ENCODE measurements at places on chromosomes 4 and X.

DNA sequence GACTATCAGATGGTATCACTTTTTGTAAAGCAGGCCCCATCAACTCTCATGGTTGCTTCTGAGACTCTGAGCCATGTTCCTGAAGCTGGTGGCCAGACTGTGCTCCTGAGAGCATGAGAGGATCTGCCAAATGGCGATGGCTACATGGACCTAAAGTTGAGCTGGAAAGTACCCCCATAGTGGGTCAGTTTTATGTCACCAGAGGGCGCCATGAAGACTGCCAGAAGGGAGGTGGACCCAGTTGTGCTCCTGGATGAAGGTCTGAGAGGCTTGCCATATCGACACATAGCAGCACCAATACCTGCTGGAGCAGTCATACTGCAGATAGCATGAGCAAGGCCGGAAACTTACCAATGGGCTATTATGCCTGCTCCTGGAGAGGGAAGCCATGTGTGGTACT is 105.7 kb downstream of the SLITRK2 start:
- no peak for DNase-seq

DNA sequence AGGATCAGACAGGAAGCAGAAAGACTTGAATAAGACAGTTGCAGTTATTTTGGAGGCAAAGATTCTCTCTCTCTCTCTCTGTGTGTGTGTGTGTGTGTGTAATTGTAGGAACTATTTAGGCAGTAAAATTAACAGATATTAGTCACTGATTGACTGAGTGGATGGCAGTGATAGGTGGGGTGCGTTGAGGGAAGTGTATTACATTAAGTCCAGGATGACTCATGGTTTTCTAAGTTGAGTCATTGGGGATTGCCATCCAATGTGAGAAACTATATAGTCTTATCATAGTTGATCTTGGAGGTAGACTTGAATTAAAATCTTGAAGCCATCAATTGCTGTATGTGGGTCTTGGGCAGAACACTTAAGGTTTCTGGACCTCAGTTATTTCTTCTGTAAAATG is 75.4 kb downstream of the AR start:
- no peak for DNase-seq

DNA sequence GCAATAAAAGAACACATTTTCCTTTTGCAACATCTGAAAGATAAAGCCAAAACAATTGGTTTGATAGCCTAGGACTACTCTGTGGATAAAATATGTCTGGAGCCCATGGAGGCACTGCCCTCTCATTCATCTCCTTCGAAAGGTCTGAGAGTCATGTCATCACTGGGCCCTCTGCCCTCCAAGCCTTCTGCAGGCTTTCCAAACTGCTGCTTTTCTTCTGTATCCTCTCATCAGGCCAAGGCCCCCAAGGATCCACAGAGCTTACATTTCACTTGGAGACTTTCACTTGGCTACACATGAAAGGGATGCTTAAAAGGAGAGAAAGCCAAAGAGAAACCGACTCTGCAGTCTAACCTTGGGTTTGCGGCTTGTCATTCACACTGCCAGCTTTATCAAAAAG is 109.9 kb downstream of the SH3RF1 start:
- DNase-seq: no peak

- no peak for DNase-seq
Measured at GRCh38 chr4:3386526-3386925, 55.2 kb upstream of the HGFAC start.

- no peak for DNase-seq
Measured at GRCh38 chr4:98919996-98920395, 8.9 kb downstream of the EIF4E start.

- DNase-seq: no peak
Measured at GRCh38 chr4:151690876-151691275, 69.9 kb downstream of the GATB start.

DNA sequence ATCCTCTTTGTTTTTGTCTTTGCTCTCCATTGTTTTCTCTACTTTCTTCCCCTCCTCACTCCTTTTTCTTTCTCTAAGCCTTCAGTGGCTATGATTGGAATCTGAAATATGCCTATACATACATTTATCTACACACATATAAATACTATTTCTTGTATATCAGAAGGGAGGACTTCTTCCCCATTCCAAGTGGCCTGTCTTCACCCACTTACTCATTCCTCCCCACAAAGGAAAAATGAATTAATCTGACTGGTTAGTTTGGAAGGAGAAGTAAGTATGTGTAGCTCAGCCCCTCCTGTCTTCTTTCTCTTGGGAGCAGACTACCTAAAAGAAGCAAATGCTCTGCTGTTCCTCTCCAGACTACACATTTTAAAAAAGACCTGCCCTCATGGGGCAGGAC is 17.7 kb downstream of the GUCY2F start:
- no peak for DNase-seq

DNA sequence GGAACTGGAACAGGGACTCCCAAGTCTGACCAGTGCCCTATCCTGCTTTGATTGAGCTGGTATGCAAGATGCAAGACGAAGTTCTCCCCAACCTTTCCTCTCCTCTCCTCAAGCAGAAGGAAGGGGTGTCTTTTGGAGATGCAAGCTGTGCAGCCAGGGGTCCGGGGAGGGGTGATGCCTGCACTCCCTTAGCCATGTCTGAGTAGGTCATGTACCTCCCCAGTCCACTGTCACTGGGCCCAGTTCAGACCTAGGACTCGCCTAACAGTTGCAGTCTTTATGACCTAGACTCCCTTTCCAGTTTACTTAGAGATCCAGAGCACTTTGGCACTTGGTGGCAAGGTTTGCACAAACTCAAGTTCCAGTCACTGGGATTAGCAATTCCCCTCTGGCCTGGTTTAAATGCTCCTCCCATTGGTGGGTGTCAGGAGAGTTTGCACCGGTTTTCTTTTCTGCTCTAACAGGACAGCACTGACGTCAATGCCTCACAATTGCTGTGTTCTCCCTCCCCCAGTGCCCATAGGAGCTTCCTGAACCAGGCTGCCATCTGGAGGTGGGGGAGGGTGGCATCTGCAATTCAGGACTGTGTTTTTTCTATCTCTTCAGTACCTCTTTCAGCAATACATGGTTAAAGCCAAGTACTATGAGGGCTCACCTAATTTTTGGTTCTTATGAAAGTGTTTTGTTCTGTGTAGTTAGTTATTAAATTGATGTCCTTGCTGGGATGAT is 782.2 kb downstream of the ARAP2 start:
- DNase-seq: no peak

- no peak for DNase-seq
Measured at GRCh38 chr4:104795264-104795939, 300.7 kb upstream of the CXXC4 start.

- no peak for DNase-seq
Measured at GRCh38 chr4:144154044-144154443, 13.5 kb upstream of the GYPA start.

DNA sequence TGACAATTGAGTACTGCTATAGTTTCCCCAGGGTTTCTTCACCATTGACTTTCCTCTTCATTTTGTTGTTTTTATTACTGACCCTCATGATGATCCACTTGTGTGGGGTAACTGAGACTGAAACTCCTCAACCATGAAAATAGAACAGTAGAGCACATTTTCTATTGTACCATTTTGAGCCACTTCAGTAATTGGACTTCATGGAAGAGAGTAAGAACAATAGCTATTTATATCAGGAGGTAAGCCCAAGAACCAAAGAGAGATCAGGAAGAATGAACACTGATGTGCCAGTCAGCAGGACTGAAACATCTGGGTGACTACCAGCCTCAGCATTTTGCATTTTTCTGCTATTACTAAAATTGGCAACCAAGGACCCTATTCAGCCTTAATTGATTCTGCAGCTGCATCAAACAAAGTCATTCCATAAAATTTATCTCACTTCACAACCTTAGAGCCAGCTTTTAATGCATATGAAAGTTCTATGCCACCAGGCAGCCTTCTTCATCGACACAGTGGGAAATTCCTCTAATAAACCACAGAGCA is 151.4 kb downstream of the BANK1 start:
- DNase-seq: no peak

DNA sequence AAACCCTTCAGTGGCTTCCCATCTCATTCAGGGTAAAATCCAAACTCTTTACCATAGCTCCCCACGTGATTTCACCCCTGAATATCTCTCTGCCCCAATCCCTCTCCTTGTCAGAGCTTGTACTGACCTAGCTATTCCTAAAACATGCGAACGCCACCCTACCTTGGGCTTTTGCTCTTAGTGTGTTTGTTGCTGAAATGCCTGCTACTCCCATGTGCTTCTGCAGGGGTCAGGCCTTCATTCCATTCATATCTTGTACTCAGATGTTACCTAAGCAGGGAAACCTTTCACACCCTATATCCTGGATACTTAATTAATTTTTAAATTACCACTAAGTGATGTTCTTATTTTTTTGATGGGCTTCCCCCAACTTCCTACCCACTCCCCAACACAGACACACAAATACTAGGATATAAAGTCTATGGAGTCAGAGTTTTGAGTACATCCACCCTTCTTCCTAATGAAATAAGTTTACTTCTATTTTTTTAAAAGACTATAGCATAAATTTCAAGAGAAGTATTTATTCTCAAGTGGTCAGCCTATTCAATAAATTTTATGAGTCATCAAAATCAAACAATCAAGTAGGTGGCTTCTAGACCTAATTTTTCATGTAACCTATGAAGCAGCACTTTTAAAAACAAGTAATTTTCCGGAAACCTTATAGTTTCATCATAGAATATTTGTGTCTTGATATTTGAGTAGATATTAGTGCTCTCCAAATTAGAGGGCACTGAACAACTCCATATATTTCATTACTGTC is 189.4 kb downstream of the RAPGEF2 start:
- no peak for DNase-seq

DNA sequence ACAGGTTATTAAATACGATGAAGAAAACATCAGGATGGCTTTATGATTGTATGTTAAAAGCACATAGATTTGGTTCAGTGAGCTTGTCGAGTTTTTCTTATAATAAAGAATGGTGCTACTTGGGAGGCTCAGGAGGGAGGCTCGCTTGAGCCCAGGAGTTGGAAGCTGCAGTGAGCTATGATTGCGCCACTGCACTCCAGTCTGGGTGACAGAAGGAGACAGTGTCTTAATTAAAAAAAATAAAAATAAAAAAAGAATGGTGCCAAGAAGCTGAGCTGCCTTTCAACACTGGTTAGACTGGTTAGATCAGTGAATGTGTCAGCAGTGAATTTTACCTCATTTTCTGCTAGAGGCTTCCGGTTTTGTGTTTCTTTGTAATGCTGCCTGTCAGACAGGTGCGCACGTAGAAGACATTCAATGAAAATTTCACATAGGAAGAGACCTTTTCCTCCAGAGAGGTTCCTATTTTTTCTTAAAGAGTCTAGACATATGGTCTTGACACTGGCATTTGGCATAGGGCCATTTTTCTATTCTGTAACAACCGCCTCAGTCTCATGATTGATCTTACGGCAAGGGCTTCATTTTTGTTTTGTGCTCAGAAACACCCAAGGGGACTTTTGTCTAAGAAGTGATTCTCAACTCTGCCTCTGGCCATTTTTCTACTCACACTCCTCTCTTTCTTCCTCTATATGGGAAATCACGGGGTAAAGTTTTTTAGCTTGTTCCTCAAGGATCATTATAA is 15.0 kb upstream of the ARSF start:
- DNase-seq: no peak

DNA sequence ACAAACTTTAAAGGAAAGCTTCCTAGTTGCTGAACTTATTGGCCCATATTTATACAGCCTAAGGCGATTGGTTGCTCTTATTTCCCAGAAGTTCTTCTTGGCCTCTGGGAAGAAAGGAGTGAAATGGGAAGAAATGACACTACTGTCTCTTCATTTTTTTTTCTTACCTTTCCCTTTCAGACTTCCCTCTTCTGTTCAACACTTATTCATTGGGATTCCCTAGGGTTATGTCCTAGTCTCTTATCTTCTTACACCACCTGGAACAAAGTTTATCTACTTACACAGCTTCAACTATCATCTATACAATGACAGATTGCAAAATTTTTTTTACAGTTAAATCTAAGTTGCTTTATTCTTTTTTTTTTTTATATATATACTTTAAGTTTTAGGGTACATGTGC is 68.0 kb downstream of the SNX12 start:
- DNase-seq: no peak

- DNase-seq: no peak
Measured at GRCh38 chr4:822361-823175, 3.4 kb downstream of the CPLX1 start.

DNA sequence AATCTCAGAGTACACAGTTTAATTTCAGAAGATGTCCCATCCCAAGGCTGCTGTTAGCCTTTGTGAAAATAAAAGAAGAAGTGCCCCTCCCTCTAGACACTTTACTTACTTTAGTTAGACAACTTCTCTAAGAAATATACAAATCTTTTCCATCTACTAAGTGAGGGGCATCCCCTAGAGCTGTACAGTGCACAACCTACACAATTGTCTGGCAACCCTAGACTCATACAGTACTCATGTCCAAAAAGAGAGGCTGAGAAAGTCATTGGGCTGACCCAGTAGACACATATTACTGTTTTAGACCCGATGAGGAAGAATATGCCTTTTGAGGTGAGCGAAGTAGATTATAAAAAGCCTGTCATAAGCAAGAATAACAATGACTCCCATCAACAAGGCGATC is 297.6 kb downstream of the IDS start:
- DNase-seq: no peak

- DNase-seq: no peak
Measured at GRCh38 chr4:2324891-2325290, 63.0 kb upstream of the MXD4 start.

- DNase-seq: no peak
Measured at GRCh38 chr4:184598753-184599491, 50.3 kb downstream of the CASP3 start.

DNA sequence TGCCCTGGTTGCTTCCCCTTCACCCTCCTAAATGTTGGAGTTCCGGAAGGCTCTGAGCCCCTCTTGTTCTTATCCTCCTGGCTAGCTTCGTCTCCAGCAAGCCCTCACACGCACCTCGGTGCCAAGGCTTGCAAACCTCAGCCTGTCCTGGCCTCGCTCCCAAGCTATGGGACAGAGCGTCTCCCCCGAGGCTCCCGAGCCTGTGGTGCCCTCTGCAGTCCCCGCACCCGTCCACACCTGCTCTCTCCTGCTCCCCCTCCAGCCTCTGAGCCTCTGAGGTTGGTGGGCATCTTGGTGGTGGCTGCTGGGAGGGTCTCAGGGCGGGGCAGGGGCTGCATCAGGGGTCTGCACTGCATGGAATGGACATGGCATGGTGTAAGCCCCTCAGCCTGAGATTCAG is 63.2 kb downstream of the TRMT44 start:
- DNase-seq: no peak

DNA sequence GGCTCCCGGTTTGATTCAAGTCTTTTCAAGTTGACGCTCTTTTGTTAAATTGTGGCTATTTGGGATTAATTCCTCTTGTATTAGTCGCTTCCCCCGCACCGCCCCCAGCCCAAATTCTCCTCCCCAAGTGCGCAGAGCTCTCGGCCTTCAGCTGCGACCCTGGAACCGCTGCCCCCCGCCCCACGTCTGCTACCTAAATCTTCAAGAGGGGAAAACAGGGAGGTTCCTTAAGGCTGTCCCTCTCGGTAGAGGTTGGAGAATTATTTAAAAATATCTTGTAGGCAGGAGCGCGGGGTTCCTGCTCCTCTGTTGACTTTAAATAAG is 860 bp upstream of the RPS6KA3 start:
- DNase-seq: no peak

DNA sequence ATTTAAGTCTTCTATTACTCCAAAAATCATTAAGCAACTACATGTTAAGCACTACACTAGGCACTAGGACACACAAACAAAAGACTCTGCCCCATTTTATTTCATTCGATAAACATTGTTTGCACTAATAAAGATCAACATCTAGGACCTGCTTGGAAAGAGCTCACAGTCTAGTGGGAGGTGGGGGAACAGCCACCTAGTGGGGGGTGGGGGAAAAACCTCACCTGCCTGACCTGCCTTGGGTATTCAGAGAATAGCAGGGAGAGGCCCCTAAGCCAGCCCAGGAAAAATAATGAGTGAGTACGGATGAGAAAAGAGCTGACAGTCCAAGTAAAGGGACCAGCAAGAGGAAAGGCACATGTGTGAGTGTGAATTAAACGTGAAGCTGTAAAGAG is 52.2 kb downstream of the PRDM5 start:
- no peak for DNase-seq
